ENCODE measurements at places on chromosomes 2 and 18. TPM values are rescaled to one million over a fixed set of nuclear protein-coding genes. Genes with fewer than 3 reads are reported as not detected.
A peak's percentile ranks its signal among the peaks of the same experiment; 100 is the strongest.

DNA sequence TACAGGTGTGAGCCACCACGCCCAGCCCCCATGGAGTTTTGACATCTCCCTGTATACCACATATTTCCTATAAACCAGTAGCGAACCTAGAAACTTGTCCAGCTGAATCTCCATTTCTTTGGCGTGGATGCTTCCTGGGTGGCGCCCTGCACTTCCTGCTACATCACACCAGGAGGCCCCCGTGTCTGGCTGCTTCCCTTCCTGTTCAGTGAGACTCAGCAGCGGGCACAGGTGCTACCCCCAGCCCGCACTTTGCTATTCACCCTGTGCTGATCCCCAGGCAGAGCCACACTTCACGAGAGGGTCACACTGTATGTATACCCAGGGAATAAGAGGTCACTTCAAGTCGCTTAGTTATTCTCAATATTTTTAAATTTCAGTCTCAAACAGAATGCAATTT is 35.0 kb downstream of the CYP27C1 start:
- no peak for DNase-seq

SKA1 gene
- total RNA-seq, result 2.0 TPM

- DNase-seq, result no peak
Observed at GRCh38 chr2:108877506-108877905, 90.9 kb downstream of the CCDC138 start.

- no peak for DNase-seq
Observed at GRCh38 chr2:33018271-33018670, 71.5 kb downstream of the LTBP1 start.

- DNase-seq, result peak; percentile 69
Observed at GRCh38 chr2:26503231-26503880, 25.4 kb upstream of the OTOF start.

GRCh38 chr2:15871239-15871783 is 69.0 kb upstream of the MYCN start:
- DNase-seq, result no peak

GRCh38 chr2:159265171-159265576 is 21.3 kb downstream of the WDSUB1 start:
- no peak for DNase-seq

POMC gene
- 1.2 TPM for total RNA-seq
